ENCODE measurements at places on chromosomes 3 and 15.
A peak's percentile ranks its signal among the peaks of the same experiment; 100 is the strongest.

DNA sequence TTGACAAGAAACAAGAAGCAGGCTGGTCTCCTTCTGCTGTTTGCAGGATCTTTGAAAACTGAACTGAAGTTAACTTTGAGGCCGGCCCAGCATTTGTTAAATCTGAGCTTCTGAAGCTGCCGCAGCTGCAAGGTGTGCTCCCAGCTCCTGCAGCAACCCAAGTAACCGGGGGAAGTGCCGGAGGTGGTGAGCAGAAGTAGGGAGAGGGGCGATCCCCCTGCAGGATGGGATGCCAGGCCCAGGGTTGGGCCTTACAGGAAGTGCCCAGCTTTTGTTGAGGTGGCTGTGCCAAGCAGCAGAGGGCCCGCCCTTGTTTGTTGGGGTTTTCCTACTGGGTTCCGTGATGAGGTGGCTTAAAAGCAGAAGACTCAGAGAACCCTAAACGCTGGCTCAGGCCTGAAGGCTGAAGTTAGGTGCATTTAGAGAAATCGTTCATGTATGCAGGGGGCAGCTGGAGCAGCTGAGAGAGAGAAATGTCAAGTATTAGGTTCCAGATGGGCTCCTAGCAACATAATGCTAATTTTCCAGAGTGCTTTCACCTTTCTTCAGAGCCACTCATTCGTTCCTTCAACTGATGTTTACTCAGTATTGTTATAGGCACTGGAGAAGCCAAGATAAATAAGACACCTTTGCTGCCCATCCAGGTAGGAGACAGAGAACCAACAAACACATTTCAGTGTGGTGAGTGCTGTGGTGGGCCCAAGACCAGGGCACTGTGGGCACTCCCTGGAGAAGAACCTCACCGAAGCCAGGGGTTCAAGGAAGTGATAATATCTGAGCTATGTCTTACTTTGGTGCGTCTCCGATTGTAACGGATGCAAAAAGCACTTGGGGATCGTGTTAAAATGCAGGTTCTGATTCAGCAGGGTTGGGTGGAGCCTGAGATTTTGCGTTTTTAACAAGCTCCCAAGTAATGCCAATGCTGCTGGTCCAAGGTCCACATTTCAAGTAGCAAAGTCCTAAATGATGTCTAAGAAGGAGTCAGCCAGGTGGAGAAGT lies 42.2 kb upstream of the PLCL2 start:
- peak; percentile 86 for DNase-seq

DNA sequence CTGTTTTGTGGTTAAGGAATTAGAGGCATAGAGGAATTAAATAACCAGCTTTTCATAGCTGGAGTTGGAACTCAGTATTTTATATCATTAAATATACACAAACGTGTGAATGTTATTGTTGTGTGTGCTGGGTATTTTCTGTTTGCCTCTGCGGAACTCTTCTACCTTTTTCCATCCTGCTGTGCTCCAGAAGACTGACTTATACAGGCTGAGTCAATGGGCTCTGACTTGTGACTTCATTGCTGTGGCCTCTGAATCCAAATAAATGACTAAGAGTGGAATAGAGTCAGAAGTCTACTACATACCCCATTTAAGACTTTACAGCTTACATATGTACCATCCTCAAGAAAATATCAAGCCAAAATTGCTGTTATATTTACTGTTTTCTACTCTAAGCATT lies 17.6 kb downstream of the ARIH1 start:
- no peak for DNase-seq

GRCh38 chr3:278300-279064 lies 81.9 kb downstream of the CHL1 start:
- no peak for DNase-seq

- no peak for DNase-seq
These were observed 136.9 kb upstream of the CFAP20DC start for GRCh38 chr3:59186725-59187124.

DNA sequence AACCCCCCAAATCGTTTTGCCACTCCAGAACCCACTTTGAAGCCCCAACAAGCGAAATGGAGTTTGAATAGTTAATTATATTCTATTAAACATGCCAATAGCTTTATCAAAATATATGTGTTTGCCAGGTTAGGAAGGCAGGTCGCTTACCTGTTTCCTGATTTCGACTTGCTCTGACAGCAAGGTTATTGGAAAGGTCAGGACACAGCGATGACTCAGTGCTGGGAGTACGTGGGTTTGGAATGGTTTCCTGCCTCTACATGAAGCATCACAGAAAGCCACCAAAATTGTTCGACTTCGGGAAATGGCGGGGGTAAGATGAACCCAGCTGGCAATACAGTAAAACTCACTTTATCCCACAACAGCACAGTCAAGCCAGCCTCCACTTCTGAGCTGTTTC lies 135.6 kb upstream of the ABI3BP start:
- no peak for DNase-seq

DNA sequence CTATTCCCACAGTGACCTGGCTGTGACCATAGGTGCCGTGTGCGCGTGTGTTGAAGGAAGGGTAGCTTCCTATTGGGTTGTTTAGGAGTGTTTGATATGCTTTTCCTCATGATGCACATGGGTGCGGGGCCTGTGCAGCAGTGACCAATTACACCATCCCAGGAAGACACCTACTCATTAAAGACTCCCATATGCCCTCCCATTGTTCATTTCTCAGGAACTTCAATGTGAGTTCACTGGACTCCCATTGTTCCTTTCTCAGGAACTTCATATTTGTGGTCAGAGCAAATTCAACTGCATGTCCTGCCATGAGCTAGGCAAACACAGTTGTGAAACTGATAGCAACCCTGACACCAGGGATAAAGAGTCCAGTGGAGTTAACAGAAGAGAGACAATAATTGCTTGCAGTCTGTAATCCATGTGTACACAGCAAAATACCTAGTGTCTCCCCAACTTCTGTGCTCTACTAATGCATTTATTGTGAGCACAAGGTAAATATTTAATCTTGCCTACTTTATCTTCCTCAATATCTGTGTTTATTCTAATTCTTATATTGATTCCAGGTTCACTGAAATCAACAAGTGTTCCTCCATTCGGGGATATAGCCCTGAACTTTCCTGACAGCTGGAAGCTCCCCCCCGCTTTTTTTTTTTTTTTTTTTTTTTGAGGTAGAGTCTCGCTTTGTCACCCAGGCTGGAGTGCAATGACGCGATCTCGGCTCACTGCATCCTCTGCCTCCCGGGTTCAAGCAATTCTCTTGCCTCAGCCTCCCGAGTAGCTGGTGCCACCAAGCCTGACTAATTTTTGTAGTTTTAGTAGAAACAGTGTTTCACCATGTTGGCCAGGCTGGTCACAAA lies 57.5 kb upstream of the GCNT3 start:
- no peak for DNase-seq

DNA sequence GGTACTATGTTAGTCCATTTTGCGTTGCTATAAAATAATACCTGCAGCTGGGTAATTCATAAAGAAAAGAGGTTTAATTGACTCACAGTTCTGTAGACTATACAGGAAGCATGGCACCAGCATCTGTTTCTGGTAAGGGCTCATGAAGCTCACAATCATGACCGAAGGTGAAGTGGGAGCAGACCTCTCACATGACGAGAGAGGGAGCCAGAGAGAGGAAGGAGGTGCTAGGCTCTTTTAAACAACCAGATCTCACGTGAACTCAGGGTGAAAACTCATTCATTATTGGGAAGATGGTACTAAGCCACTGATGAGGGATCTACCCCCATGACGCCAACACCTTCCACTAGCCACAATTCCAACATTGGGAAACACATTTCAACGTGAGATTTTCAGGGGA lies 301.7 kb upstream of the MDFIC2 start:
- DNase-seq = no peak

DNA sequence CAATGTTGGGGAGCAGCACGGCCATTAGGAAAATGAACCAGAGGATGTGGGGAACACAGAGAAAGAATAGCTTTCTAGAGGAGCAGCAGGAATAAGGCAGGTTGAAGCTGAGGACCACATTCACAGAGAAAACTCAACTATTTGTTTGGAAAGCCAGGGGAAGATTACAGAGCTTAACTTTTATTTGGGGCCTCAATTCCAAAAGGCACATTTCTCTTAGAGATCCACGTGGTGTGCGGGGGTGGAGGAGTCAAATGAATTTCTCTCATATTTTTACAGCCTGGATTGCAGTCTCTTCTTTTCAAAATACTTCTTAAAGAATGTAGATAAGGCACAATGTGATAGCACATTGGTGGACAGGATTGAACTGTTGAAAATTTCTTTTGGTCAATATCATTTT lies 253.7 kb downstream of the ROBO1 start:
- no peak for DNase-seq

- no peak for DNase-seq
These were observed 149.1 kb downstream of the PDCD6IP start for GRCh38 chr3:33947272-33948195.

DNA sequence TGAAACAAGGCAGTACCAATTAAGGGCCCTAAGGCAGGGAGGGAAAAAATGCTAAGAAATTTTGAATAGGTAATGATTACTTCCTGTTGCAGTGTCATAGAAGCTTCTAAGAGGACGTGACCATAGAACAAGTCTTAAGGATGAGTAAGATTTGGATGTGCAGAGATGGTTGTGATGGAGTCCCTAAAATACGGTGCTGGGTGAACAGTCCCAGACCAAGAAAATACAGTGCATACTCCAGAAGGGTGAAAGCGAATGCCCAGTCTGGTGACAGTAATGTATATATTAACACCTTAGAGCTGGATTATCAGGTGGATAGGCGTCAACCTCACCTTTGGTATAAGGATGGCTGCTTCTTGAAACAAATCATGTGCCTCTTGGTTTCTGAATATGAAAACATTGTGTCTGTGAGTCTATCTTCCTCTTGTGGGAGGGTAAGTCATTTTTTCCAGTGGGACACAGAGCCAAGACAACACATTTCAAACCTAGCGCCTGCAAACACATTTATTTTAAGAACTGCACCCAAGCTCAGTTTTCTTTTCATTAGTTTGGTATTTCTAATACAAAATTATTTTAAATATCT lies 101.2 kb upstream of the TP63 start:
- peak; percentile 35 for DNase-seq

DNA sequence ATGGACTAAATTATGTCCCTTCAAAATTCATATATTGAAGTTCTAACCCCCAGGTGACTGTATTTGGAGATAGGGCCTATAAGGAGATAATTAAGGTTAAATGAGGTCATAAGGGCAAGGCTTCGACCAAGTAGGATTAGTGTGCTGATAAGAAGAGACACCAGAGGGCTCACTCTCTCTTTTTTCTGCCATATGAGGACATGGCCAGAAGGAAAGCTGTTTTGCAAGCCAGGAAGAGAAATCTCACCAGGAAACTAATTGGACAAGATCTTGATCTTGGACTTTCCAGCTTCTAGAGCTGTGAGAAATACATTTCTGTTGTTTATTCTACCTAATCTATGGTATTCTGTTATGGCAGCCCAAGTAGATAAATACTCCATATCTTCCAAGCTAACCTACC lies 503.6 kb upstream of the NAALADL2 start:
- DNase-seq = no peak

DNA sequence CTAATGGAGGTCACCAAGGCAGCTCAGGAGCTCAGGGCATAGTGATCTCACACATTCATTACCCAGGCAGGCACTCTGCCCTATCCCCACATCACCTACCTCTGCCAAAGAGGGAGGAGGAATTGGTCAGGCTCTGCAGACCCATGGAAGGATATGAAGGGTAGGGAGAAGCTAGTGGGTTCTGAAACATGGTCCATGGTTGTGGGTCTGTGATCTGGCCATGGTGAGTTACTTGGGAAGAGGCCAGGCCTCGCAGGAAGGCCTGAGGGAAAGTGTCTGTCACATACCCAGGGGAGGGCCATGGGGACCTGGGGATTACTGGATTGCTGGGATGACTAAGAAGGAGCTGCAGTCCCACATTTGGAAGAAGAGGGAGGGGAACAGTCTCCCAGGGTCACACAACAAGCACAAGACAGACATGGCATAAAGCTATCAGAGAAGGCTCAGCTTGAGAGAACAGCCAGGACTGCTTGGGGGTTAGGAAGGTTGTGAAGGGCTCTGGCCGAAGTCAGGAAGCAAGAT lies 1.4 kb upstream of the PRSS50 start:
- no peak for DNase-seq

GRCh38 chr3:152270937-152271336 lies 2.2 kb downstream of the MBNL1 start:
- peak; percentile 33 for DNase-seq

GRCh38 chr3:111336511-111336910 lies 205.5 kb upstream of the CD96 start:
- peak; percentile 66 for DNase-seq

- no peak for DNase-seq
These were observed 513.1 kb upstream of the CBLB start for GRCh38 chr3:106381939-106382335.

- no peak for DNase-seq
These were observed 196.3 kb downstream of the EPHA3 start for GRCh38 chr3:89303701-89304100.

GRCh38 chr15:31297575-31298456 lies 28.8 kb upstream of the KLF13 start:
- no peak for DNase-seq

- DNase-seq = no peak
These were observed 15.0 kb upstream of the TBL1XR1 start for GRCh38 chr3:177212278-177212610.

GRCh38 chr15:41512940-41513505 lies 604 bp downstream of the LTK start:
- no peak for DNase-seq

GRCh38 chr3:126556637-126557414 lies 1.9 kb downstream of the C3orf22 start:
- DNase-seq = no peak

DNA sequence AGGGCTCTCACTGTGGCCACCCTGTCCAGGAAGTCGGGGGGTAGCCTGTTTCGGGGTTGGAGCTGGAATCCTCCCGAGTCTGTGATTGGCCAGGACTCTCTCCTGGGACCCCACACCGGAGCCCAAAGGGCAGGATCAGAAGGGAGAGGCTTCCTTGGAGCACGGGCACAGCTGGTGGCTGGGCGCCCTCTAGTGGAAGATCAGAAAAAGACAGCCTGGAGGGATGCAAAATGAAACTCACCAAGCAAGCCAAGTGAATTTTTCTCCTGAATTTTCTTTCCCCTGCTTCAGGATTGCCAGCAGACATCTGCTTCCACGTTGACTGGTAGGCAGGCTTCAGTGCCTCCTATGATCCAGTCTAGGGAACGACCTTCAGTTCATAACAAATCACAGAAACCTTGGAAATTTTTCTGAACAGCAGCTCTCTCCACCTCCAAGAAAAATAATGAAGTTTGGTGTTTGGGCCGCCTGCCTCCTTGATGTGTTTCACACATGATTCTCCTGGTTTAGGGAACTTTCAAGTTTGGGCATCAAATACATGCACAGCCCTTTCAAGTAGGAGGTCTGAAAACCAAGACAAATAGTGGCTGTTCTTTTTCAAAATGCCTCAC lies 224.6 kb downstream of the VPS13C start:
- peak; percentile 52 for DNase-seq

DNA sequence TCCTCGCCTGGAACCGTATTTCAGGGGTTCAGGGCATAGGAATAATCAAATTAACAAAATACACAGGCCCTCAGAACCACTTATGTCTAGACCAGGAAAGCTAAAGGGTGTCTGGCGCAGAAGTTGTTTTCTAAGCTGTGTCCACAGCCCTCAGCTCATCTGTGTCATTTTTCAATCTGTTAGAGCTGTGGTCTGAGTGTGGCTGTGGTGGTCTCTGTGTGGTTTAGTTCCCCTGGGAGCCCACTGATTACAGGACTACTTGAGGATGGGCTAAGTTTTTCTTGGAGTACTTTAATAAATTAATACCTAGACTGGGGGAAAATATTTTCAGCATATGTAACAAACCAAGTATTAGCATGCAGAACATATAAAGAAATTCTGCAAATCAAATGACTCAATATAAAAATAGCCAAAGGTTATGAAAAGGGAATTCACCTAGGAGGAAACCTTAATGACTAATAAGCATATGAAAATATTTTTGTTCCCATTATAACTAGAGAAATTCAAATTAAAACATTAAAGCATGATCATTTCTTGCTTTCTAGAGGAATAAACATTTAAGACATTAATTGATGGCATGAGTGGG lies 186.3 kb downstream of the SATB1 start:
- DNase-seq = no peak
